Cardiac muscle cell (in vitro differentiated cells and primary cell): ENCODE measurements at places on chromosomes 4 and X. TPM values are rescaled to one million over a fixed set of nuclear protein-coding genes. Genes with fewer than 3 reads are reported as not detected.

- no peaks in the 10 kb centered on the region for H3K36me3 ChIP-seq
- no peaks in the 10 kb centered on the region for H3K27me3 ChIP-seq
- H3K4me1 ChIP-seq = peaks cover 58% of the 10 kb centered on the region
Measured at GRCh38 chr4:159177265-159178150, 74.6 kb downstream of the RAPGEF2 start.

- no peak for DNase-seq
- no peaks in the 10 kb centered on the region for H3K27me3 ChIP-seq
- peak overlapping the region; percentile 21 for H3K27ac ChIP-seq
Measured at GRCh38 chr4:142348613-142349021, 497.5 kb downstream of the INPP4B start.

DNA sequence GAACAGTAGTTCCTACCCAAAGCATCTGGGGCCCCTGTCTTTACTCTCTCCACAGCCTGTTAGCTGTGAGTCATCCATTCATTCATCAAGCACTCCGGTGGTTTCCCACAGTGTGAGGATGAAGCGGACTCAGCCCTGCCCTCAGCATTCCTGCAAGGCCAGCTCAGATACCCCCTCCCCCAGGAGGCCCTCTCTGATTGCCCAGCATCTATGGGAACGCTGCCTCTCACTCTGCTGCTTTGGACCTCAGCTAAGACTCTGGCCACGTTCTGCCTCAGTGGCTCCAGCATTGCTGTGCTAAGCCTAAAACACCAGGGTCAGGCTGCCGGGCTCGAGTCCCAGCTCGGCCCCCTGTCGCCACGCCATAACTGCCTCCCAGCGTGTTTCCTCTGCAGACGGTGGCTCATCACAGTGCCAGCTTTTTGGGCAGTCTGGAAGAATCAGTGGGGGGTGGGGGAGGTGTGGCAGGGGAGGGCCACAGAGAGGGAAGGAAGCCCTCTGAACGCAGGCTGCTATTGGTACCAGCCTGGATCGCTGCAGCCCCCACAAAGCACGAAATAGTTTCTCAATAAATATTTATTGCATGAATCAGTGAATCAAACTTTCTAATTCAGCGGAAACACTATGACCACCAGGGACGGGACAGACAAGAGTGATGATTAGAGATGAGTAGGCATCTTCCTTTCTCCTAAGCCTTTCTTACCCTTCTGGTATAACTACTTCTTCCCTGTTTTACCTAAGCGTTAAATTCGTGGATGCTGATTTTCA, 74.4 kb downstream of the SORCS2 start:
- H3K27me3 ChIP-seq = no peaks in the 10 kb centered on the region
- DNase-seq = peak; percentile 78
- H3K4me3 ChIP-seq = no peak overlapping the region

DNA sequence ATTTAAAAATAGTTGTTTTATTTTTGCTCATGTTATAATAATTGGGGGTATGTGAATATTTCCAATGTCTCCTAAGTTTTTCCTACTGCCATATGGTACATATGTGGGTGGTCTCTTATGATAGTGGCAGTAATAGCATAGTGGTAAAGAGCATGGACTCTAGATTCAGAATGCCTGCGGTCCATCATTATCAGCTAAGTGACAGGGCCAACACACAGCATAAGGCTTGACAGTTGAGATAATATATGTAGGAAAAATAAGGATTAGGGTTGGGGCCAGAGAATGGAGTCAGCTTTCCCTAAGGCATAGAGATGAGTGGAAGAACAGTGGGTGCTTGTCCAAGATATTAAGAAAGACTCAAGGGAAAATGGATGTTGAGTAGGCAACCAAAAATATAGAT, 2707.5 kb downstream of the PCDH7 start:
- H3K4me3 ChIP-seq = no peak overlapping the region
- H3K27me3 ChIP-seq = no peaks in the 10 kb centered on the region
- no peaks in the 10 kb centered on the region for H3K4me1 ChIP-seq
- no peak for DNase-seq

GRCh38 chr4:69731241-69731640, 29.2 kb downstream of the SULT1B1 start:
- H3K27me3 ChIP-seq = no peaks in the 10 kb centered on the region
- no peak overlapping the region for H3K4me3 ChIP-seq
- H3K27ac ChIP-seq = no peak overlapping the region
- H3K4me1 ChIP-seq = no peaks in the 10 kb centered on the region
- peak; percentile 56 for DNase-seq
- H3K36me3 ChIP-seq = no peaks in the 10 kb centered on the region

GRCh38 chr4:183621875-183622274, 37.1 kb downstream of the RWDD4 start:
- peaks cover 19% of the 10 kb centered on the region for H3K4me1 ChIP-seq
- DNase-seq = no peak
- H3K27ac ChIP-seq = no peak overlapping the region
- no peak overlapping the region for H3K4me3 ChIP-seq

DNA sequence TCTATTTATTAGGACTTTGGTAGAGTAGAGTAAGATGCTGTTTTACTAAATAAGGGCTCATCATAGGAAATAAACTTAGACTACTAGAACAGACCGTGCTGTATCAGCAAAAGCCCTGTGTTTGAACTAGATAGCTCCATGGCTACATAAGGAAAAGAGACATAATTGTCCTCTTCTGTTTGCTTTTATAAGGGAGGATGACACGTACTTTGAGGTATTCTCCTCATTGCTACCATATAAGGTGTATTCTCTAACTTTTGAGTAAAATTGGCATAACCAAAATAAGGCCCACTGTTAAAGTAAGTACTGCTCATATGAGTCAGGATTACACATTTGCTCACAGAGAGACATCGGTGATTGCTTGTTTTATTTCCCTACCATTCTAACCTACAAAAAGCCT, 64.3 kb downstream of the PDLIM5 start:
- DNase-seq = no peak
- no peak overlapping the region for H3K4me3 ChIP-seq
- H3K4me1 ChIP-seq = peaks cover 46% of the 10 kb centered on the region
- H3K27ac ChIP-seq = peak overlapping the region; percentile 81

- H3K4me1 ChIP-seq = no peaks in the 10 kb centered on the region
- DNase-seq = no peak
Measured at GRCh38 chr4:25106363-25107151, 53.7 kb downstream of the SEPSECS start.

DNA sequence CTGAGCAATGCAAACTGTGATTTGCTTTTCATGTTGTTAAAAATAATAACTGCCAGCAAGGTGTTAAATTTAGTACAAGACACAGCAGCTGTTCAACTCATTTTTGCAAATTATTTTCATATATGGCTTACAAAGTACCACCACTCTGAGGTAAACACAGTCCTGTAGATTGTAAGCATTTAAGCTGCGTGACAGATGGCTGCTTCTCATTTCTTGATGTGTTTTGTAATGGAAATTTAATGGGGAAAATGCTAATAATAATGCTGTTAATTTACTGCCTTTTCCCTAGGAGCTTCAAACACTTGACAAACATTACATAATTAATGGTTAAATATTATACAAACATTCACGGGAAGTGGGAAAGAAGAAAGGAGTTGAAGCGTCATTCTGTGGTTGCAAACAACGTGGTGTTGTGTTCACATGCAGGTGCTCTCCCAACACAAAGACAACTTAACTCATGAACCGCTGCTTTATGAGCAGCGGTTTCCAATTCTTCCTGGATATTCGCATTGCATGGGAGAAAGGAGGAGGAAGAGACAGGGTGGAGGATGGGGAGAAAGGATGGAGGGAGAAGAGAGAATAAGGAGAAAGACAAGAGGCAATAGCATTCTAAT, 236.8 kb upstream of the VCX start:
- H3K4me1 ChIP-seq = no peaks in the 10 kb centered on the region
- DNase-seq = no peak
- no peaks in the 10 kb centered on the region for H3K36me3 ChIP-seq
- H3K27me3 ChIP-seq = no peaks in the 10 kb centered on the region
- H3K4me3 ChIP-seq = no peak overlapping the region

GRCh38 chrX:57104406-57104805, 16.9 kb downstream of the SPIN2B start:
- no peaks in the 10 kb centered on the region for H3K4me1 ChIP-seq
- no peak overlapping the region for H3K27ac ChIP-seq
- DNase-seq = no peak
- no peaks in the 10 kb centered on the region for H3K36me3 ChIP-seq
- no peak overlapping the region for H3K4me3 ChIP-seq
- H3K27me3 ChIP-seq = no peaks in the 10 kb centered on the region

NAP1L2 gene
- polyA plus RNA-seq = 2.7 and 3.6 TPM in 2 replicates

GRCh38 chrX:52261125-52261462, 76.4 kb downstream of the MAGED4 start:
- peak overlapping the region; percentile 65 for H3K4me3 ChIP-seq
- peak overlapping the region; percentile 97 for H3K27ac ChIP-seq
- no peak for DNase-seq
- H3K4me1 ChIP-seq = peaks cover 15% of the 10 kb centered on the region

DNA sequence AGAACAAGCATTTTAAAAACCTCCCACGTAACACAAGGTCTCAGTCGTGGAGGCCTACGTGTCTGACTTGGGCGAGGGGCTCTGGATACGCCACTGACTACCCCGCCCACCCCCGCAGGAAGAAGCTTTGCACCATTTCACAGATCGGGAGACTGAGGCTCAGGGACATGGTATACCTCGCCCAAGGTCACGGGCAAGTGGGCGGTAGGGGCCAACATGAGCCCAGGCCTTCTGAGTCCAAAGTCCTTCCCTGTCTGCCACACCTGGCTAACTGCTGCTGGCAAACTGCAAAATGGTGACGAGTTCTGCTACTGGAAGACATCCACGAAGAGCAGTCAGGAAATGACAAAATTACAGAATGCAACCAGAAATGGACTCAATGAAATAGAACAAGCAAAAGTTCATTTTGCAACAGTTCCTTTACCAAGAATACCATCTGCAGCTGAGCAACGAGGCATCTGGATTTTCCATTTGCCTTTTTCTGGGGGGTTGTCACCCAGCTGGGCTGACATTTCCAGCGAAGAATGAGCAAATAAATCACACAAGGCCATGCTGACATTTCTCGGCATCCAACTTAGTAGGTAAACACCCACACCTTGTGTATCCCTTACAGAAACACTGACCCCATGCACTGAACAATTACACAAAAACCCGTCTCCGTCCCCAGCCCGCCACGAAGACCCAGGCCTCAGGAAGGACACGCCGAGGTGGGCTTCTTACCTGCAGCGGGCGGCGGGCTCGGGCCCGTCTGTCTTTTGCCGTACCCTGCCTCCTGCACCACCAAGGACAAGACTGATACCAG, 70.2 kb upstream of the AFAP1 start:
- peak overlapping the region; percentile 58 for H3K27ac ChIP-seq
- no peak for DNase-seq
- H3K36me3 ChIP-seq = no peaks in the 10 kb centered on the region
- no peaks in the 10 kb centered on the region for H3K27me3 ChIP-seq

DNA sequence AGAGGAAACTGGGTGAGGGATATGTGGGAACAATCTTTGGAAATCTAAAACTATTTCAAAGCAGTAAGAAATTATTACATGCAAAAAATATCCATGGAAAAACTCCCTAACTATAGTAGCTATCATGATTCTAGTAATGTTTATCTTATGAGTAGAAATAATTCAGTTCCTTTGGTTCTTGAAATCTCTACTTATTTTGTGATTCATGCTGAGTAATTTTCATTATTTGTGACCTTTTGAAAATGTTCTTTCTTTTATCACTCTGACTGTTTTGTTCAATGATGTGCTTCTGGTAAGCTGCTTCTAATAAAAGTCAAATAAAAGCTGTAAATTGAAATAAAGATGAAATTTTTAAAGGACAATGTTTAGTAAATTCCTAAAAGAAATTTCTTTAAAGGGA, 40.4 kb upstream of the MAGEB10 start:
- no peak overlapping the region for H3K4me3 ChIP-seq
- H3K27ac ChIP-seq = no peak overlapping the region
- H3K36me3 ChIP-seq = no peaks in the 10 kb centered on the region

- H3K4me1 ChIP-seq = no peaks in the 10 kb centered on the region
- H3K36me3 ChIP-seq = no peaks in the 10 kb centered on the region
- no peak for DNase-seq
- H3K27me3 ChIP-seq = no peaks in the 10 kb centered on the region
- no peak overlapping the region for H3K27ac ChIP-seq
- H3K4me3 ChIP-seq = no peak overlapping the region
Measured at GRCh38 chrX:41314204-41314603, 19.8 kb upstream of the DDX3X start.
